ENCODE measurements at places on chromosomes 7 and 10.

GRCh38 chr10:79244068-79244442, 103.2 kb upstream of the PPIF start:
- DNase-seq, result no peak

- no peak for DNase-seq
These were observed 250.0 kb downstream of the CDC14C start for GRCh38 chr7:49174396-49174795.

GRCh38 chr7:80768756-80769155, 130.3 kb downstream of the CD36 start:
- no peak for DNase-seq

- no peak for DNase-seq
These were observed 261.6 kb downstream of the CELF2 start for GRCh38 chr10:11279314-11279713.

GRCh38 chr7:26298472-26299058, 6.9 kb downstream of the SNX10 start:
- DNase-seq, result no peak

GRCh38 chr10:102537367-102537766, 33.6 kb downstream of the SUFU start:
- DNase-seq, result no peak

DNA sequence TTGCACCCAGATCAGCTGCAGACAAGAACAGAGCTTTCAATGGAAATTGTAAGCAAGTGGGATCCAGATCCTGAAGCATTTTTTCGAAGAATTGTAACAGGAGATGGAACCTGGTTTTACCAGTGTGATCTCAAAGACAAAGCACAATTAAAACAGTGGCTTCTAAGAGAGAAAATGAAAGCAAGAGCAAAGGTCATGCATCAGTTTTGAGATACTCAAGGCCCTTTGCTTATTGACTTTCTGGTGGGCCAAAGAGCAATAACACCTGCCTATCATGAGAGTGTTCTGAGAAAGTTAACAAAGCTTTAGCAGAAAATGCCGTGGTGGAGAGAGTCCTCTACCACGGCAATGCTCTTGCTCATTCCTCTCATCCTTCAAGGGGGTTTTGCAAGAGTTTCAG, 194.8 kb downstream of the TMEM178B start:
- DNase-seq, result no peak

- DNase-seq, result no peak
These were observed 153.3 kb upstream of the TCERG1L start for GRCh38 chr10:131464789-131465188.

- DNase-seq, result no peak
These were observed 362.8 kb upstream of the IGFBP3 start for GRCh38 chr7:46283852-46284251.

GRCh38 chr7:25860275-25861163, 291.5 kb upstream of the NFE2L3 start:
- no peak for DNase-seq

- no peak for DNase-seq
These were observed 36.0 kb upstream of the DLD start for GRCh38 chr7:107854989-107855388.

DNA sequence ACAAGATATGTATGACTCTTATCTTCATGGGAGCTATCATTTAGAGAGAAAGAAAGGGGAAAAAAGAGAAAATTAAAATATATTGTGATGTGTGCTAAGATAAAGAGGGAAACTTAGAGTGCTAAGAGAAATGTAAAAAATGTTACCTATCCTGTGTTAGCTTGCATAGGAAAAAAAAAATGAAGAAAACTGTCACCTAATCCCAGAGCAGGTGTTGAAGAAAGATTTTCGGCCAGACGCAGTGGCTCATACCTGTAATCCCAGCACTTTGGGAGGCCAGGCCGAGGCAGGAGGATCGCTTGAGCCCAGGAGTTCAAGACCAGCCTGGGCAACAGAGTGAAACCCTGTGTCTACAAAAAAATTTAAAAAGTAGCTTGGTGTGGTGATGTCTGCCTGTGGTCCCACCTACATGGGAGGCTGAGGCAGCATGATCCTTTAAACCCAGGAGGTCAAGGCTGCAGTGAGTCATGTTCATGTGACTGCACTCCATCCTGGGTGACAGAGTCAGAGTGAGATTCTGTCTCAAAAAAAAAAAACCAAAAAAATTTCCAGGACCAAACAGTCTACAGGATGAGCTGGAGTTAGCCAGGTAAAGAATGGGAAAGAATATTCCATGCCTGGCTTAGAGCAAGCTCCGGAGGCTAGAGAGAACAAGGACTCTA, 2.4 kb upstream of the MKLN1 start:
- no peak for DNase-seq

DNA sequence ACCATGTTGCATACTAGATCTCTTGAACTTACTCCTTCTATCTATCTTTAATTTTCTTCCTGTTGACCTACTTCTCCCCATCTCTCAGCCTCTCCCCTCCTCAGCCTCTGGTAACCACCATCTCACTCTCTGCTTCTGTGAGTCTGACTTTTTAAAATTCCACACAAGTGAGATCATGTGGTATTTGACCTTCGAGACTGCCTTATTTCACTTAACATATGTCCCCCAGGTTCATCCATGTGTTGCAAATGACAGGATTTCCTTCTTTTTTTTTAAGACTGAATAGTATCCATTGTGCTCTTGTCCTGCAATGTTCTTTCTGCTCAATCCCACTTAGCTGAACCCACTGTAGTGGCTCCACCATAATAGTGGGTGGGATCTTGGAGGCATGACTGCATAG, 51.4 kb upstream of the DNAJC1 start:
- no peak for DNase-seq

GRCh38 chr7:3459111-3459510, 158.1 kb downstream of the SDK1 start:
- DNase-seq, result no peak

- no peak for DNase-seq
These were observed 2.3 kb downstream of the METTL27 start for GRCh38 chr7:73839743-73840714.

Data from hippocampal formation (tissue), 2 donors.